ENCODE measurements at places on chromosomes 1 and 21. TPM values are rescaled to one million over a fixed set of nuclear protein-coding genes. Genes with fewer than 3 reads are reported as not detected.

The POGK gene
- 44.7 TPM for total RNA-seq

The KLHDC7A gene
- not detected for total RNA-seq

The SMIM1 gene
- total RNA-seq, result 0.87 TPM

DNA sequence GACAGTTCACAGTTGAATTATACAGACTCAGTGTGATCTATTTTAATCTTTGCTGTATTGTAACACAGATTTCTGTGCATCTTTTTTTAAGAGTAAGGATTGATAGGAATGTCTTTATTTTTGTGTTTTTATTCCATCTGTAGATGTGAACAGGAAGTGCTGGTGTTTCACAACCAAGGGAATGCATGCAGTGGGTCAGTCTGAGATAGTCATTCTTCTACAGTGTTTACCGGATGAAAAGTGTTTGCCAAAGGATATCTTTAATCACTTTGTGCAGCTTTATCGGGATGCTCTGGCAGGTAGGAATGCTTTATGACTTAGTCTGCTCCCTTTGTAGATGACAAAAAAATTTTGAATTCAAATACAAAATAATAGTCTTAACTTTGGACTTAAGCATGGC, 84.5 kb downstream of the CC2D1B start:
- DNase-seq, result no peak

Data from Karpas-422 (cell line).